ENCODE measurements at places on chromosomes 16 and 17. TPM values are rescaled to one million over a fixed set of nuclear protein-coding genes. Genes with fewer than 3 reads are reported as not detected.

- DNase-seq, result no peak
Observed at GRCh38 chr16:81574168-81574567, 129.6 kb downstream of the CMIP start.

- DNase-seq, result no peak
Observed at GRCh38 chr16:82432261-82432660, 194.5 kb upstream of the CDH13 start.

- peak; percentile 42 for DNase-seq
Observed at GRCh38 chr17:48577946-48578615, at the start of gene HOXB4. TSS of gene HOXB4 (minus strand) at chr17:48578350. CDS start at chr17:48578319, 31 bp downstream.

DNA sequence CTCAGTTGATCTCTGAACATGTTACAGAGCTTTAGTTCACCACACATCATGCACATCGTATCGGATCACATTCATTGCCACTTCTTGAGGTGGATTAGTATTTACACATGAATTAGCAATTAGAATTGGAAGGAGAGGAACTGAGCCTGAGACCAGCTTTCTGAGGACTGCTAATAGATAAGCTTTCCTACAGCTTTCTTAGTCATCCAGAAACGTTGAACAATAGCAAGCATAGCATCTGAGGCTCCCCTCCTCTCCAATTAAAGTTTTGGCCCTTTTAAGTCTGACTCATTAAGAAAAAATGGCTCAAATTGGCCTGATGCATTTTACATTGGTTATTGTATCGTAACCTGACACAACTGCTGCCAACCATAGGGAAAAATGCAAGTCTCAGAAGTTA is 1130.4 kb downstream of the CDH8 start:
- no peak for DNase-seq

- DNase-seq, result no peak
Observed at GRCh38 chr17:63249256-63250004, 196.7 kb downstream of the CYB561 start.

GRCh38 chr17:75685499-75685898 is 18.4 kb downstream of the SAP30BP start:
- DNase-seq, result no peak

DNA sequence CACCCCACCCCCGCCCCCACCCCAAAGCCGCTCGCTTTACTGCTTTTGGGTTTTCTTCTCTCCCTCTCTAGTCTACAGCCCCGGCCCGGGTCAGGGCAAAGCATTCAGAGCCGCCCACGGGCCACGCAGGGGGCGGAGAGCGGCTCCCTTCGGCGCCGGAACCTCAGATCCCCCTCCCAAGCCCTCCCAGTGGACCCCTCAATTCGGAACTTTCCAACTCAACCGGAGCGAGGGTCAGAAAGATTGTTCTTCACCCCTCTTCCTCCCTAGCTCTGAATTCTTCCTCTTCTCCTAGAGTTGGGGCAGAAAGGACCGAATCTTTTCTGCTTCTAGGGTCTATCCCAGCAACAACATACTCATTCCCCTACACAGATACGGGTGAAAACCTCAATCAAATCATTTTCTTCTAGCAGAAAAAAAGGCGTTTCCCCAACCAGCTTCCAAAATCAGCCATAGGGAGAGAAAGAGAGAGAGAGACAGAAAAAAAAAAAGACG is 1.0 kb downstream of the HOXB2 start:
- DNase-seq, result peak; percentile 28

GRCh38 chr17:44828919-44829522 is 1.1 kb downstream of the GJC1 start:
- no peak for DNase-seq

DNA sequence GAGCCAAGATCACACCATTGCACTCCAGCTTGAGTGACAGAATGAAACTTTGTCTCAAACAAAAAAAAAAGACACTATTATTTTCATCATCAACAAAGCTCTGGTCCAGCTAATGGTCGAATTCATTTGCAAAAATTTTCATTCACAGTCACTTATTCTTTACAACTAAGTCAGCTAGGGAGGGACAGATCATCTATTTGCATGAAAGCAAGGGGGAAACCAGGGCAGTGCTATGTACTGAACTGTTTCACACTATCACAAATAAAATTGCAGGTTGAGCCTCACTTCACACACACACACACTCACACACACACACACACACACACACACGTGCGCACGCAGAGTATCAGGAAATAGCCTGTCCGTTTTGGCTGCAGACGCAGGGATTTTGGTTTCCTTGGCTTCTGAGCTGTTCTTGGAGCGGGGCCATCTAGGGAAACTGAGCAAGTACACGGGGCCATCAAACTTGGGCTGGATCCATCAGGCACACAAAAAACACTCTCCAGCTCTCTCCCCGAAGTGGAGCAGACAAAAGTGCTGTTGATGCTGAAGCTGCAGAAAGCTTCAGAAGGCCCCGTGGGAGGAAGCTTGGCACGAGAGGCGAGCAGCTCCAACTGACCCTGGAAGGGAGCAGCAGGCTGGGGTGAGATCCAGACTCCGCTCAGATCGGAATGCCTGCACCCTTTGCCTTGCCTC is 44.3 kb upstream of the HELZ start:
- DNase-seq, result no peak

GRCh38 chr17:66301864-66302741 is at the start of gene PRKCA:
TSS of gene PRKCA (plus strand) at chr17:66302613.
- DNase-seq, result peak; percentile 68

- DNase-seq, result peak; percentile 53
Observed at GRCh38 chr16:15949210-15950160, at the start of gene ABCC1. TSS of gene ABCC1 (plus strand) at chr16:15949616. CDS start at chr16:15949752, 136 bp downstream.

DNA sequence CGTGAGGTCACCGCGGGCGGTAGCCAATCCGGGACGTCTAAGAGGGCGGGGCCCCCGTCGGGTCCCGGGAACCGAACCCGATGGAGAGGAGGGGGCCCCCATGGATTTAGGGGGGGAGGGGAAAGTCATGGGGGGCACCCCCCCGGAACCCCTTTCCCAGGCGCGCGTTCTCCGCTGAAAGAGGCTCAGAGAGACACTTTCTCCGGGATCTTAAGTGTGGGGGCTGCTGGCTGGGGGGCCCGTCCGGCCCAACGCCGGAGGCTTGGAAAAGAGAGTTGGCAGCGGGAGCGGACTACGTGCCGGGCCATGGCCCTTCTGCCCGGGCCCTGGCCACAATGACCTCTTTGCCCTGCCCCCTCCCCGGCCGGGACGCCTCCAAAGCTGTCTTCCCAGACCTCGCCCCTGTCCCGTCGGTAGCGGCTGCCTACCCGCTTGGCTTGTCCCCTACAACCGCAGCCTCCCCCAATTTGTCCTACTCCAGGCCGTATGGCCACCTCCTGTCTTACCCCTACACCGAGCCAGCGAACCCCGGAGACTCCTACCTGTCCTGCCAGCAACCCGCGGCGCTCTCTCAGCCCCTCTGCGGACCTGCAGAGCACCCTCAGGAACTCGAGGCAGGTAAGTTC is at the start of gene DLX4:
Gene DLX4 (plus strand): TSS at position 57 of the 626 bp plus-strand sequence. CDS start 279 bp downstream, at position 336.
- no peak for DNase-seq

- no peak for DNase-seq
Observed at GRCh38 chr16:17556276-17557052, 85.7 kb upstream of the XYLT1 start.

DNA sequence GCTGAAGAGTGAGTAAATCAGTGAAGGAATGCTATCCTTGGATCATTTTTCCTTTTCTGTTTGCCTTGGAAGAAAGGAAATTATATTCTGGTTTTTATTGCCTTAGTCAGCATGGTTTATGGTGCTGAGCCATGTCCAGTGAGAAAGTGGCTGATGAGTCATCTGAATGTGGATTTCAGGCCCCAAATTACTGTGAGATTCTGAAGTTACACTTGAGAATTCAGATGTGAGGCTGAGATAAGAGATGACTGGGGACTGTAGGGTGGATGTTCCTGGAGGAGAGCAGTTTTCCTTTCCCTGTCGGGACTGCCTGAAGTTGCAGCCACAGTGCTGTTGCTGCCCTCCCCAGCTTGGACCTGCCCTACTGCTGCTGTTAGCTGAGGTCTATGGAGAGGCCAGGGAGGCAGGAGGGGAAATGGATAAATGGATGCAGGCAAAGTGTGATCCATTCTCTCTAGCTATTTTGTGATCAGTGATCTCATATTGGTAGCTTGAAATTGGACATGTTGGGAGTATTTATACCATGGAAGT is 4.2 kb upstream of the MAP3K14 start:
- no peak for DNase-seq

GRCh38 chr17:61803216-61803615 is 60.1 kb downstream of the BRIP1 start:
- DNase-seq, result no peak

GRCh38 chr16:63578791-63579190 is 1542.6 kb upstream of the CDH8 start:
- DNase-seq, result no peak

DNA sequence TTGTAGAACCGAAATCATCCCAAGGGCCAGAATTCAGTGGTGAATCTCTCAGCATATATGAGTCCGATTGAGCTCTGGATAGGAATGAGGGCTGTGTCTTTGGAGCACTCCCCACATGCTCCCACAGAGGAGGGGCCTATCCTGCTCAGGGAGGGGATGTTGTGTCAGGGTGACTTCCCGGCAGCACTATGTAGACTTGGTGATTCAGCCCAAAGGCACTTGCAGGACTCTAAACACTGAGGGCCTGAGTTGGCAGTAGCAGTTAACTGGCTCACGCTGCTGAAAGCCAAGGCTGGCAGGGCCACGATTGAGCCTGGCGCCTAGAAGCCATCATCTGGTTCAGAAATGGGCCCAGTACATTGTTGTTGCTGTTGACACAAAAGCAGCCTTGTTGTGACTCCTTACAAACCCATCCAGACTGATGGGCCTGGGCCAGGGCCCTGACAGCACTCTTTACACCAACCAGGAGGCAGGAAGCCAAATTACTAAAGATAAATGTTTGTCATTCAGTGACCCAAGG is 31.9 kb downstream of the NMT1 start:
- no peak for DNase-seq

The C17orf100 gene
- total RNA-seq, result 2.9 TPM

The CPHXL2 gene
- not detected for total RNA-seq

The GGA2 gene
- total RNA-seq, result 281 TPM

The PFN1 gene
- total RNA-seq, result 1,072 TPM

The TEKT1 gene
- total RNA-seq, result not detected

The SOX9 gene
- total RNA-seq, result 0.07 TPM

The DOC2B gene
- not detected for total RNA-seq

The GDPD3 gene
- total RNA-seq, result 4.9 TPM

The TNS4 gene
- total RNA-seq, result 0.18 TPM

The TAOK1 gene
- 55.5 TPM for total RNA-seq

Data from activated B cell treated with CpG ODN at 0.5 μM for 24 hours (primary cell).